Foreskin keratinocyte (primary cell): ENCODE measurements at places on chromosomes 2 and 18. TPM values are rescaled to one million over a fixed set of nuclear protein-coding genes. Genes with fewer than 3 reads are reported as not detected.

The PFN4 gene
- polyA plus RNA-seq: 0.25 and 0.45 TPM in 2 replicates

The DTYMK gene
- polyA plus RNA-seq: 98.3 and 112 TPM in 2 replicates

The BMP10 gene
- not detected in 2 replicates for polyA plus RNA-seq

The PSTPIP2 gene
- polyA plus RNA-seq: 13.3 and 17.4 TPM in 2 replicates

The EML6 gene
- polyA plus RNA-seq: 0.16 and 0.36 TPM in 2 replicates

The ASPRV1 gene
- 0.20 and 0.41 TPM in 2 replicates for polyA plus RNA-seq

The IL37 gene
- polyA plus RNA-seq: 0.43 and 0.57 TPM in 2 replicates

The HOXD12 gene
- not detected in 2 replicates for polyA plus RNA-seq

The CPO gene
- polyA plus RNA-seq: not detected in 2 replicates

The C2orf66 gene
- 0.06 TPM in 2 replicates for polyA plus RNA-seq

The C2orf78 gene
- polyA plus RNA-seq: not detected in 2 replicates

The CRYGD gene
- polyA plus RNA-seq: not detected in 2 replicates

The PCARE gene
- not detected in 2 replicates for polyA plus RNA-seq

The RGPD3 gene
- polyA plus RNA-seq: 0.02 TPM in 2 replicates
